Activated CD8-positive, alpha-beta memory T cell treated with anti-CD3 and anti-CD28 coated beads, Interleukin-2, amount 50 U/mL, for 48 hours (primary cell): ENCODE measurements at places on chromosomes 5 and 9.

DNA sequence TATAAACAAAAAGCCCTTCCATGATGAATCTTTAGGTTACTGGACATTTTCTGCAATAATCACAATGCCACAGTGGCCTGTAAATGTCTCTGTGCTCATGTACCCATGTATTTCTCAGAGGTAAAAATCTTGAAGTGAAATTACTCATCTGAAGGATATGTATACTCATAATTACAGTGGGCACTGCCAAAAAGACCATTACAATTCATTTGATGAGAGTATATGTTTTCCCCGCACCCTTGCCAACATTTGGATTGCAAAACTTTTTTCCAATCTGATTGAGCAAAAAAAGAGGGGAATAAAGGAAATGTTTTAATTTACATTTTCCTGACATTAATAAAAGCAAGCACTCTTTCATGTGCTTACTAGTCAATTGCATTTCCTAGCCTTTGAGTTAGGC is 110.5 kb downstream of the EPB41L4A start:
- DNase-seq = no peak

DNA sequence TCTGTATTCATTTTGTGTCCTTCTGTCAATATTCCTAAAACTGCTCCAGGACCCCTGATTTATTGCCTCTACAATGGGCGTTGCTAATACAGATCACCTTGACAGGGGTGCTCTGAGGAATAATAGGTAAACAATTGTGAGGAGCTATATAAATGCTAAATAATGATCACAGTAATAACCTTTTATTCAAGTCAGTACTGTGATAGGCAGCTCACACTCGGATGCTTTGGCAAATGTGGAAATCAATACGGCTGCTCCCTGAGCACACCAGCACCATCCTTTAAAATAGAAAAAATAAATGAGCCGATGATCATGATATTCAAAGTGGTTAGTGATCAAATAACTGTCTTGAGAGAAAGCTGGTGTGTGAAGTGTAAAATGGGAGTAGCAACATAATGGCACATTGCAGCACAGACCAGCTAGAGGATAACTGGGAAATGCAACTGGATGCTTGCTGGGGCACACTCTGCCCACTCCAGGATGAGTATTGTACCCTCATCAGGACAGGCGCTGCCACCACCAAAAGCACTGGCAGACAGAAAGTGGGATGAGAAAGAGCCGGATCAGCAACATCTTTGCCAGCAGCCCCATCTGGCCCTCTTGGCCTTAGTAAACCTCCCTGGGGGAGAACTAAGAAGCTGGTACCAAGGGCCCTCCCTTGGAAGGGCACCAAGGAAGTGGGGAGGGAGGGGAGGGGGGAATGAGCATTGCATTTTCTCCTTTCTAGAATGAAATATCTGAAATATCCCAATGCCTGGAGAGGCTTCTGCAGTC is 69.4 kb upstream of the SPATA31D4 start:
- DNase-seq = no peak

GRCh38 chr5:56166671-56167385 is 66.3 kb downstream of the ANKRD55 start:
- no peak for DNase-seq

DNA sequence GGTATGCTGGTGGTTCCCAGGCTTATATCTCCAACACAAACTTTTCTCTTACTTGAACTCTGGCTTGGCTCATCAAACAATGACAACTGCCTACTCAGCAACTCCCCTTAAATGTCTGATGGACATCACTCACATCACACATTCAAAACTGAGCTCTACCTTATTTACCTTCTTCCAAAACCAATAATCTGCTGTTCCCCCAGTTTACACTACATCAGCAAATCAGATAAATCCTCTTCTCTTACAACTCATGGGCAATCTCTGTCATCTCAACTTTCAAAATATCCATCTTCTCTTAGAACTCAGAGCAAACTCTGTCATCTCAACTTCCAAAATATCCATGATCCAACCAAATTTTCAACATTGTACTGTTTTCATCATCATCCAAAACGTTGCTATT is 2347.9 kb upstream of the ACO1 start:
- DNase-seq = no peak

DNA sequence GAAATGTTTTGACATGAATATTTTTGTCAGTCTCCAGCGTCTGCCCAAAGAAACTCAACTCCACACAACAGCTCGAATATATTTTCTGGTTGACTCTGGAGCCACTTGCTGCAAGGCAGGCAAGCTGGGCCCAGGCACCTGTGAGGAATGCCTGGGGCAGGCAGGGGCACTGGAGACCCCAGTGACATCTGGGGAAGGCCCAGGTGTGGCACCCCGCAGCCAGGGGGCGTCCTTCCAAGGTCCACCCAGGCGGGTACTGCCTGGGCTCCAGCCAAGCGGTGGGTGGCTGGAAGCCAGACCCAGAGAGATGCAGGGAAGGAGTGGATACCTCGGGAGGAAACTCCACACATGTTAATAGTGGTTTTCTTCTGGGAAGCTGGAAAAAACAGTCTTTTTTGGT is 125.9 kb downstream of the PHF2 start:
- peak; percentile 34 for DNase-seq

- no peak for DNase-seq
Measured at GRCh38 chr5:57802131-57802530, 319.5 kb upstream of the ACTBL2 start.

DNA sequence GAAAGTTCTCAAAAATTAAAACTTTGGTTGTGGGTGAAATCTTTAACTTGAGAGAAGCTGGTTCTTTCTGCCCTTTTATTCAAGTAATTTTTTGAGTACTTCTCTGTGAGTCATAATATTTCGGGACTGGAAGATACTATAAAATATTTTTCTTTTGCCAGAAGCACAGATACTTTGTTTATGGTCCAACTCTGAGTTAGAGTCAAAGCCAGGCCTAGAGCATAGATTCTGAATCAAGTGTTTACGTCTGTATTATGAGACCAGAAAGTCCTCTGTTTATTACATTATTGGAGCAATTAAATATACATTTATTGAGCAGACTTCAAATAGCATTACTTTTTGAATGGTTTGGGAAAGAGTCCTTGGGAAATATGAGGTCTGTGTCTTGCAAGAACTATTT is 187.9 kb downstream of the FER start:
- DNase-seq = no peak

- no peak for DNase-seq
Measured at GRCh38 chr5:150562832-150563231, 54.9 kb downstream of the NDST1 start.

- DNase-seq = no peak
Measured at GRCh38 chr9:35688558-35689541, 875 bp downstream of the TPM2 start.

DNA sequence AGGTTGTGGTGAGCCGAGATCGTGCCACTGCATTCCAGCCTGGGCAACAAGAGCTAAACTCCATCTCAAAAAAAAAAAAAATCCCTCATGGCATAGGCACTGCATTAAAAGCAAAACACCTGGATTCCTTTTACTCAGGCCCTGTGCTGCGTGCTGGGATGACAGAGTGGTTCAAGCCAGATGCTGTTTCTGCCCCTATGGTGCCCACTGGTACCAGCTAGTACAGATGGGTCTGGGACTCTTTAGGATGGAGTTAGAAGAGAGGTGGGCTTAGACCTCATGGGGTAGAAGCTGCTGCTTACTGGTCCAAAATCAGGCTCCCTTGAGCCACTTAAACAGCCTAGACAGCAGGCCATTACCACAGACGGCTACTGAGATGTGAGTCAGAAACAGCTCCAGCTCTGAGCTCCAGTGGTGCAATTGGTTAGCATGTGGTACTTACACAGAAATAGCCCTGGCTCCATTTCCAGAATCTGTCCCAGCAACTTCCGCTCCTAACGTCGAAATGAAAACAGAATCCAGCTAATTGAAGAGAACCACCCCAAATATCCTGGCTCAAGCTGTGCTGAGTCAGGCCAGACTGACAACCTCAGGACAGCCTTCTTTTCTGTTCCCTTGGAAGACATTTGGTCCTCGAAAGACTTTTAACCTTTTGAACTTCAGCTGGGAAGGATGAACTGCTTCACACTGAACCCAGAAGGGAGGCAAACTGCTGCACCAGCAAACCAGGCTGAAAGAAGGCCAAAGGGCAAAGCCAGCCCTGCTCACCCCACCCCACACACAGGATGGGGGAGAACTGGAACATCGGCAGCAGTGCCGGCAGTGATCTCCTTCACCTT is 15.5 kb downstream of the C5orf15 start:
- DNase-seq = no peak

DNA sequence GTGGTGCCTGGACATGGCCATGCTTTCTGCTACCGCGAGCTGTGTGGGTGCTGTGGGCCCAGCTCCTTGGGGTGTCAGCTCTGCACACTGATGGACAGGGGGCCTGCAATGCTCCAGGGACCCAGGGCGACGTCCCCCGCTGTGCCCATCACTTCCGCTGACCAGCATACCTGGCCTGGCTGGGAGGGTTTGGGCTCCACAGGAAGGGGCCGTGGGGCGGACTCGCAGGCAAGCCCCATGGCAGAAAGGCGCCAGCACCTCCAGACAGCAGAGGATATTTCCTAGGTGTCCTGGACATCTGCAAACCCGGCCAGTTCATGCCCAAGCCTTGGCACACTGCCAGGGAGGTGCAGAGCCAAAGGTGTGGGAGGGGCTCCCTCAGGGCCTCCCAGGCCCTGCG is 295.8 kb upstream of the IRX4 start:
- peak; percentile 35 for DNase-seq

GRCh38 chr5:136039202-136039601 is 10.4 kb downstream of the TGFBI start:
- no peak for DNase-seq

DNA sequence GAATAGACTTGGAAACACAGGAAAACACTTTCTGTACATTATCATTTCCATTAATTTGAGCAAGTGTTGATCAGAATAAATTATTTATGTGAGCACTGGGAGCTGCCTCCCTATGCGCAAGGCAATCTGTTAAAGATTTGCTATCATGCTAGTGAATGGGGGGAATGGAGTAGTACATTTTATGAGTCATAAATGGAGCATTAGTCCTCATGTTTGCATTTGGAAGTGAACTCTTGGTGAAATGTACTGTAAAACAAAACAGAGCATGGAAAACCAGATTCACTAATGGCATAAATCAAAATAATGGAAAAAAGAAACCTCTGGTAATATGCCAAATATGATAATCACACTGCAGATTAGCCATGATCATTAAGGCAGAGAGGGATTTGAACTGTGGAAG is 40.5 kb upstream of the TMC1 start:
- no peak for DNase-seq

- DNase-seq = no peak
Measured at GRCh38 chr5:131381021-131381420, 117.2 kb downstream of the CDC42SE2 start.

- no peak for DNase-seq
Measured at GRCh38 chr5:139772089-139772791, 23.4 kb upstream of the PSD2 start.

DNA sequence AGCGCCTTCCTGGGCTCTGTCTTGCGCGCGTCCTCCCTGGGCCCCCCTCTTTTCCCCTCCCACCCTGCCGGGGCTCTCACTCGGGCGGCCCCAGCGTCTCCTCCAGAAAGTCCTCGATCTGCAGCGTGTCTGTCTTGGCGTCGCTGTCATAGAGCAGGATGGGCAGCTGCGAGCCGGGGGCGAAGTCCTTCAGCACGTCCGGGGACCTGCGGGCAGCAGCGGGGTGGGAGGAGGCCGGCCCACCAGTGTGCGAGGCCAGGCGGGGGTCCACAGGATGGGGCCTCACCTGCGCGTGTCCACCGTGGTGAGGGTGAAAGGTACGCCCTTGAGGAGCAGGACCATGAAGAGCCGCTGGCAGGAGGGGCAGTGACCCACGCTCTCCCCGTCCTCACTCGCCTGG is 1.0 kb downstream of the CLIC3 start:
- no peak for DNase-seq

GRCh38 chr5:158856291-158856690 is 243.4 kb downstream of the EBF1 start:
- DNase-seq = no peak

- no peak for DNase-seq
Measured at GRCh38 chr9:86573886-86574285, 219.7 kb upstream of the TUT7 start.

DNA sequence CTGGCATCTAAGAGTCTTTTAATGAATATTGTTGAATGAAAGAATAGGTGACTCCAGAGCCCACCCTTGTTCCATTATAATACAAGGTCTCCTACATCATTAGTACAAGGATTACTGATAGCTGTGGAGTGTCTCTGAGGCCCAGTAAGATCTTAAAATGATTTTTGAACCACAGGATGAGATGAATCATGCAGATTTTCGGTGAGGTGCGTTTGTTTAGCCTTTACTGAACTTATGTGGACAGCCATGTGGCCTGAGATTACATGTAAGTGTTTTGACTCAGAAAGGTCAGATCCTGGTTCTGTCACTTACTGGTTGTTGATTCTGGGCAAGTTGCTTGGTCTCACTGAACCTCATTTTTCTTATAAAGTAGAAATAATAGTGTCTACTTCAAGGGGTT is 21.6 kb downstream of the NFX1 start:
- no peak for DNase-seq

GRCh38 chr9:137295849-137296669 is 6.0 kb downstream of the NRARP start:
- no peak for DNase-seq

DNA sequence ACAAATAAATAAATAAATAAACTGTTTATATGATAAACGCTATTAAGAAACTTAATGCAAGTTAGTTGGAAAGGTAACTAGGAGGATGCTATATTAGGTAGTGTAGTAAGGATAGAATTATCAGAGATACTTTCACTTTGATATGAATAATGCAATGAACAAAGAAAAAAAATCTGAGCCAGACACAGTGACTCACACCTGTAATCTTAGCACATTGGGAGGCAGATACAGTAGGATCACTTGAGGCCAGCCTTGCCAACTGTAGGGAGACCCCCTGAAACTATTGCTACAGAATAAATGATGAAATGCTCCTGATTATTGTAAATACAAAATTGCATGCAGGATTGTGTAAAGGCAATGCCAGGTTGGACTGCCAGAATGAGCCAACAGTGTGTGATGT is 109.2 kb downstream of the ANXA2R start:
- no peak for DNase-seq

DNA sequence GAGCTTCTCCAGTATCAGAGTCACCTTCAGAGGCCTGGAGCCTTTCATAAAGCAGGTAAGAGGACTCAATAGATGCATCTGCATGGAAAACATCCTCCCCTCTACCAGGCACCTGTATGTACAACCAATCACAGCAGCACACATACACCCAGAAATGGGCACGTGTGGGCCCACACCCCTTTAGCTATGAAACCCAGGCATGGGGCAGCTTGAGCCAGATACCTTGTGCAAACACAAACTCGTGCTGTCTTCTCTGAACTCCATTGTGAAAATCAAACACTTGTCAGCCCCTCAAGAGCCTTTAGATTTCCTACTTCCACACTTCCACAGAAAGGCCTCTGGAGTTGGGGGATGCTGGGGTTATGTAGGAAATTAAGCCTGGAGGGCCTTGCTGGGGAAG is 1.1 kb upstream of the CSF2 start:
- DNase-seq = no peak
